ENCODE measurements at places on chromosomes 2 and 18.
A peak's percentile ranks its signal among the peaks of the same experiment; 100 is the strongest.

DNA sequence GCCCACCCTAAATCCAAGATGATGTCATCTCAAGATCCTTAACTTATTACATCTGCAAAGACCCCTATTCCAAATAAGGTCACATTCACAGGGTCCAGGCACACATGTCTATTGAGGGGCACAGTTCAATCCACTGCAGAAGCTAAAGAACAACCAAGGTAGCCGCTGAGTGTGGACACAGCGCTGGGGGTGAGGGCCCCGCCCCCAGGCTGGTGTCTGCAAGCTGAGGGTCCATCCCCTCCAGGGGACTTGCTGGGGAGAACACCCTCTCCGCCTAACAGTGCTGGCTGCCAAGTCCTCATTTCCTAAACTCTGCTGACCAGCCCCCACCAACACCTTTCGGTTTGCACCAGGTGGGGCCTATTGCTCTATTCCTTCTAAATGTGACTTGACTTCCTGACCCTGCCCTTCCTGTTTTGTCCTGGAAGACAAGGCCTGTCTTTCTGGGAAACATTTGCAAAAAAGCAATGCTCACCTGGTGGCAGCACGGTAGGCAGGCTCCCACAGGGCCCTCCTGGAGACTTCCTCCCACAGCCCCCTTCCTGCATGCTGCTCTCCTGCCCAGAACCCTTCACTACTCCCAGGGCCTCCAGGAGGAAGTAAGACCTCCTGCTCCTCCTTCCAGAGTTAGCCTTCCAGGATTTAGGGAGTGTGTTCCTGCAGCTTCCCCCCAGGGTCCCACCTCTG, 24.4 kb upstream of the TEX44 start:
- no peak for DNase-seq

GRCh38 chr2:216016581-216016980, 3.2 kb upstream of the MREG start:
- no peak for DNase-seq

- no peak for DNase-seq
Measured at GRCh38 chr18:73201940-73202339, 334.2 kb upstream of the NETO1 start.

GRCh38 chr2:147008481-147008880, 836.3 kb upstream of the ACVR2A start:
- DNase-seq: no peak

DNA sequence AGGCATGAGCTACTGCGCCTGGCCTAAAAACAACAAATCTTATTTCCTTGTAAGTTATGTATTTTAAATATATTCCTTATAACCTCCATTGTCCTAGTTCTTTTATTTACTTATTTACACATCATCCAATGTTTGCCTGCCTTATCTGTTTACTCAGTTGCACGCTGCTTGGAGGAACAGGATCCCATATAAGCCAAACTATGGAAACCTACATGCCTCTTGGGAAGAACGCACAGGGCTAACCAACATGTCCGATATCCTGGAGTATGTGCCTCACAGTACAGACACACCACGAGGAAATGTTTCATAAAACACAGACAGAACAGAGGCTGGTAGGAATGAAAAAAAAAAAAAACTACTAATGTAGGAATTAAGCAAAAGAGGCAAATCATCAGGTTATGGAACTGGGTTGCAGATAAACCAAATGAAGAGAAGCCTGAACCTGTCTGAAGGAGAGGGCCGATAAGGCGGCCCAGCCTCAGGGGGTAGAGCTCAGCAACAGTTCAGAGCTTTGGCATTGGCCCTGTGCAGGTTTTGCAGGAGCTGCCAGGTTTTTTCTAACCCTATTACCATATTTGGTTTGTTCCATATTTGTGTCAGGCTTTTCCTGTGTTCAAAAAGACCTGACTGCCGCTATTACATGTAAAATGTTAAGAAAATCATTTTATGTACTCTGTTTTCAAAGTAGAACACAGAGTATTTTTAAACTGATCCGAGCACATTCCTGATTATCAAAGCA, 19.9 kb upstream of the SP3 start:
- DNase-seq: no peak

- DNase-seq: no peak
Measured at GRCh38 chr2:43717322-43717721, 41.1 kb upstream of the C1GALT1C1L start.

DNA sequence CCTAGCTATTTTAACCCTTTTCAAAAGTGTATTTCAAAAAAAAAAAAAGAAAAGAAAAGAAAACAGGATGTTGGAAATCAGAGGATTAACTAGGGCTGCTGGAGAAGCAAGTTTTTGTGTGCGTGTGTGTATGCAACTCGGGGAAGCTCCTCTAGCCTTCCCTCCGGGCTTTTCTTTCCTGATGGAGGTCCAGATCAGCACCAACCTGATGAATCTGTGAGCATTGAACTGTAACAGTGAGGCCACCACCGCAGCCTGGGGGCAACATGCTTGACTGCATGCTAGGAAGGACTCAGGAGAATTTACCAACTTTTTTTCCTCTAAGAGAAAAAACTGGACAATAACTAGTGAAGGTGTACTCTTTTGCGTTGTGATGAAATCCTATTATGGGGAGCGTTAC, 2.3 kb downstream of the OBSL1 start:
- DNase-seq: no peak

DNA sequence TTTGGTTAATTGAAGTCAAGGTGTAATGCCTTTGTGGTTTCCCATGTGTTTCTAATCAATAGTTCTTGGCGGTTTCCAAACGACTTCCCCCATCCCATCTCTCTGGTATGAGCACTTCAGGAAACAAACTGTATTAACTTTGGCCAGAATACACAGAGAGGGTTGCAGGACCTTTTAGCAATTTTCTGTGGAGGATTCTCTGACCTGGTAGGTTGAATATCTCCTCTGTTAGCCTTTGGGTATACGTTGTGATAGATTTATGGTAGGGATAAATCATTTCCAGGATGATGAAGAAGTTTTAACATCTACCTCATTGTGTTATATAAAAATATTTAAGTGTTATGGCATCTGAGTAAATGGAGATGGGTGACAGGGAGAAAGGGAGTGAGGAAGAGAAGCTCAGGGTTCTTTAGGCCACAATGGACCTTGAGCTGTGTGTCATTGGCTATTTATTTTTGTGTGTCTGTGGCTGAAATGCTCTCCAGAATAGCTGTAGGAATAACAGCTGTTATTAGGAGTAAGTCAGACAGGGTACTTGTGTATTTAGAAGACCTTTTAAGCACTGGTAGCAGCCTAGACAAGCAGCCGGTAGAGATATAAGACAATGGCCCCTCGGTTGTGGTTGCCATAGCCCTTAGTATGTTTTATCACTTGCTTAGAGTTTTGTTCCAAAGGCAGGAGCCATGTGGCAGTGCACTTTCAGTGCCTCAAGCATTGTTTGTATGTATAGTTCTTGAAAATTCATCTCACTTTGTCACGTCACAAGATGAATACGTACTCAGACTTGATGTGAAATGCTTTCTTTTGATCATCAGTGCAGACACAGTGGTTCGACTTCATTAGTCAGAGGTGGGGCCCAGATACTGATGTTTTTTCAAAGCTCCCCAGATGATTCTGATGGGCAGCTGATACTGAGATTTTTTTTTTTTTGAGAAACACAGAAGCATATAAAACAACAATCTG, 91.1 kb downstream of the FMNL2 start:
- DNase-seq: no peak

GRCh38 chr2:30772021-30772705, 35.1 kb downstream of the CAPN13 start:
- no peak for DNase-seq

DNA sequence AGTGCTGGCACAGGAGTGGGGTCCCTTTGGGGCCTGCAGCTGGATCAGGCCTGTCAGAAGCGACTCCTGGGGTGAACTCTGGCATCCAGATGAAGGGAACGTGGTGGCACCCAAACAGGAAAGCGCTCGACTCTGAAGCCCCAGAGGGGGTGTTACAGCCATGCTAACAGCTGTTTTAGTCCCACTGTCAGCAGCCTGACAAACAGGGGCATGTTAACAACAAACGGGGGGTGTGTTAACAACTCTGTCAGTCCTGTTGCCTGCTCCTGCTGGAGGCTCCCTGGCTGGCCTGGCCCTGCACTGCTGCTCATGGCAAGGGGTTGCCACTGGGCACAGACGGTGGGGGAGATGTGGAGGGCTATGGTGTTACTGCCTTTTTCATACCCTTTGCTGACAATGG, 2.6 kb upstream of the RNU2-63P start:
- no peak for DNase-seq

GRCh38 chr2:206989311-206989710, 50.0 kb downstream of the CPO start:
- DNase-seq: no peak

GRCh38 chr2:48278590-48278989, 251.4 kb upstream of the STON1 start:
- no peak for DNase-seq

DNA sequence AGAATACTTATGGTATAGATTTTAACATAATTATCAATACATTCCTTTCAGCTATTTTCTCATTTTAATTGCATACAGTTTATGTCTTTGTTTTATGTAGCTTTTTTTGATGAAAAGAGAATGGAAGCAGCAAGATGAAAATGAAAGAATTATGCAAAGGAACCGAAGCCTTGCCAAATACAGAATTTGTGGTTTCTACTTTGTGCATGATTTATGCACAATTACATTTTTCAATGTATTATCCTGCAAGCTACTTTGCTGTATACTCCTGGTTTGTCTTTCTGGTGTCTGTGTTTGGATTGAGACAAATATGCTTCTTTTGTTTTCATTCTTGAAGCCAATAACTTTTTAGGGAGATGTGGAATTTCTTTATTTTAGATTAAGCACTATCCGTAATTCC, 1642.6 kb upstream of the CELF4 start:
- DNase-seq: no peak

GRCh38 chr2:104050656-104051242, 803.2 kb upstream of the POU3F3 start:
- DNase-seq: no peak

- no peak for DNase-seq
Measured at GRCh38 chr2:171057575-171057974, 103.1 kb downstream of the TLK1 start.

- no peak for DNase-seq
Measured at GRCh38 chr2:160278101-160278878, 78.2 kb upstream of the ITGB6 start.

DNA sequence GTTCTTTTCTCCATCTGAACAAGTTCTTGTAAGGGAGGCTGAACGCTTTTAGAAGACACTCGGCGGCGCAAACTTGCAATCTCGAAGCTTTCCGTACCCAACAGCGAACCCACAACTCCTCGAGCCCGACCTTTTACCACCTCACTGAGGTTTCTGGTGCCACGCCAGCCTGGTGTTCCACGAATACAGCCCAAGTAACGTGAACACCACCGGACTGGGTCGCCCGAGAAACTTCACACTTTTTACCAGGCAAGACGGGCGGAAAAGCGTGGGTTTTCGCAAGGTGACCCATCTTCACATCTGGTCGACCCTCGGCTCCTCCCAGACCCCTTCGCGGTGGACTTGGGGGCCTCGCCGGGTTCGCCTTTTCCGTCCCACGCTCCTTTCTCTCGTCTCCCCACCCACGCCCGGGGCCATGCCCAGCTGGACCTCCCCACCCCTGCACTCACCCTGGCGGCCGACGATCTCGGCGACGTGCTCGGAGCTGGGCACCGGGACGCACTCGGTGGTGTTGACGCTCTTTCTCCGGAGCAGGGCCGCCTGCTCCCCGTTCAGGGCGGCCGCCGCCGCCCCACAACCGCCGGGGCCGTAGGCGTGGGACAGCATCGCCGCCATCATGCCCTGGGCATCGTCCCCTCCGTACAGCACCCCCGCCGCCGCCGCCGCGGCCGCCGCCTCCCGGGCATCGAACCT, 1.2 kb downstream of the MEX3C start:
- DNase-seq: peak; percentile 39

DNA sequence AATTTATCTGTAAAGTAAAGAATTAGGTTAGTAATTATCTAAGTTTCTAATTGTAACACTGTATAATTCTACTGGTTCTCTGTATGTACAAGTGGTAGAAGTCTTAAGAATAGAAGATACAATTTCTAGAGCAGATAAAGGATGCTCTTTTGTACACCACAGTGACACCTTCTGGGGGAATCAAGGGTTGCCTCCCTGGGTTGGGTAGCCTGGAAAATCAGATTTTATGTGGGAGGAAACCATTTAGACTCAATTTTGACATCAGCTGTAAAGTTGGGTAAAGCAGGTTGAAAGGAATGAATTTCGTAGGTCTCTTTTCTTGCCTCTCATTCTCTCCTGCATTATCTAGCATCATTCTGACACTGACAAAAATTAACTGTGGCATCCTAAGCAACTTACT, 354.8 kb downstream of the DCC start:
- DNase-seq: no peak

DNA sequence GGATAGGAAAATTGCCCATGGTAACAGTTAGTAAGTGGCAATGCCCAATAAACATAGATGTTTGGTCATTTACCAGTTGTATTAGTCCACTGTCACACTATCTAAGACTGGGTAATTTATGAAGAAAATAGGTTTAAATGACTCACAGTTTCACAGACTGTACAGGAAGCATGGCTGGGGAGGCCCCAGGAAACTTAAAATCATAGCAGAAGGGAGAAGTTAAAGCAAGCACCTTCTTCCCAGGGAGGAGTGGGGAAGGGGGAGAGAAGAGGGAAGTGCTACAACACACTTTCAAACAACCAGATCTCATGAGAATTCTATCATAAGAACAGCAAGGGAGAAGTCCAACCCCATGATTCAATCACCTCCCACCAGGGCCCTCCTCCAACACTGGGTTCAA, 23.4 kb downstream of the NR4A2 start:
- DNase-seq: no peak

DNA sequence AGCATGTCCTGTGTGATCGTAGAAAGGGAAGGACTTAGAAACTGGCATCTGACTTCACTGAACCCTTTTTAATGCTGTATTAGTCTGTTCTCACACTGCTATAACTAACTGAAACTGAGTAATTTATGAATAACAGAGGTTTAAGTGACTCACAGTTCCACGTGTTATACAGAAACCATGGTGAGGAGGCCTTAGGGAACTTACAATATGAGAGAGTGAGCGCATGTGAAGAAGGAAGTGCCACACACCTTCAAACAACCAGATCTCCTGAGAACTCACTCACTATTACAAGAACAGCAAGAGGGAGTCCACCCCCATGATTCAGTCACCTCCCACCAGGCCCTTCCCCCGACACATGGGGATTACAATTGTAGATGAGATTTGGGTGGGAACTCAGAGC, 811.3 kb downstream of the CPS1 start:
- no peak for DNase-seq

GRCh38 chr2:159635006-159635789, 18.9 kb upstream of the BAZ2B start:
- DNase-seq: no peak

GRCh38 chr2:85132397-85132796, 795 bp upstream of the TCF7L1 start:
- DNase-seq: no peak

DNA sequence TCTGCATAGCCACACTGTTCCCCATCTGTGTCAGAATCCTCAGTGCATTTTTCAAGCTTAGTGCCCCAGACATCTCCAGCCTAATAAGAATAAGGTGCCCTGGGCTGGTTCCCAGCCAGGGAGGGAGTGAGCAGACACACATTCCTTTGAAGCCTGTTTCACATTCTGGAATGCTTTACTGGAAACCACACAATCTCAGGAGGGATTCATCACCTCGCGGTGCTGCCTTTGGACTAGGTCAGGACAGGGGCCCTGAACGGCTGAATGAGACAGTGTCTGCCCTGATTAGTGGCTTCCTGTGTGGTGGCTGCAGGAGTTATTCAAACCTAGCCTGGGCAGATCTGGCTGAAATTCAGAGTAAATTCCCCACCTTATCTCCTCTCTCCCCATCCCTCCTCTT, 108.0 kb upstream of the LDAH start:
- no peak for DNase-seq

GRCh38 chr2:157596992-157597681, 31.5 kb downstream of the ACVR1C start:
- DNase-seq: peak; percentile 51

All from activated T-cell treated with anti-CD3 and anti-CD28 coated beads for 48 hours (primary cell).